ENCODE measurements at places on chromosomes 1 and 21. TPM values are rescaled to one million over a fixed set of nuclear protein-coding genes. Genes with fewer than 3 reads are reported as not detected.

Gene ATXN7L2
- total RNA-seq: 4.9 TPM

Gene PIAS3
- total RNA-seq: 6.1 TPM

Gene HRNR
- total RNA-seq: not detected

Gene USP48
- total RNA-seq: 58.7 TPM

Gene SRSF11
- total RNA-seq: 124 TPM

Gene OPRD1
- total RNA-seq: 0.82 TPM

Gene AGT
- total RNA-seq: 4.1 TPM

Gene GSTM2
- total RNA-seq: 18.8 TPM

All from frontal cortex (tissue), 4 donors.